ENCODE measurements at places on chromosomes 11 and 22.

DNA sequence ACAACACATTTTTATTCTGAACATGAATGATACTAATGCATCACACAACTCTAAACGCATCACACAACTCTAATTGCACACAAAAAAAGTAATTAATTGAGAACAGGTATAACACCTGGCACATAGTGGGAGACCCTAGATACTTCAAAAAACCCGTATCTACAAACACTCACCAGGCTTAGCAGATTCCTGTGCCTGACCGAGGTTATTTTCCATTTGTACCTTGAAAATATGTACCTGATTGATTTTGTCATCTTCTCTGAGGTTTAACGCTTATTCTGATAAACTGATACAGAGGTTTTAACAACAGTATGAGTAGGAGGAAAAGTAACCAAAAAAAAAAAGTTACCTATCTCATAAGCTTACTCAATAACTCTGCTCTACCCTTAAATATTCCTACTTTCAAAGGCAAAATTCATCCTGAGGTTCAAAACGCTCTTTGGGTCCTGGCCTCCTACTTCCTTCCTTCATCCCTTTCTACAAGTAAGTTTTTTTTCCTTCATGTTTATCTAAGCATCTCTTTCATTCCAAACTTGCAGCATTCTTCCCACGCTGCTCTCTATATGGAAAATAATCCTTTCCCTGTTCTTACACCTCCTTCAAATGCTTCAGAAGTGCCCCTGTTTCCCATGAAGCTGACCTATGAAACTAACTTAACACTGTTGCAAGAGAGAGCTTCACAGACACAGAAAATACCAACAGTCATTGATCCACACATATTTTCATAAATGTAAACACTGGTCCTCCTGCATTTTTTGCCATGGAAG lies 73.3 kb downstream of the ETS1 start:
- H3K4me3 ChIP-seq: peak overlapping the region; percentile 96
- no peaks in the 10 kb centered on the region for H3K27me3 ChIP-seq
- peaks cover 96% of the 10 kb centered on the region for H3K36me3 ChIP-seq
- H3K27ac ChIP-seq: peak overlapping the region; percentile 93
- H3K4me1 ChIP-seq: peaks cover 73% of the 10 kb centered on the region

GRCh38 chr11:117572671-117573070 lies 224.3 kb downstream of the DSCAML1 start:
- no peak for DNase-seq
- no peak overlapping the region for H3K27ac ChIP-seq
- no peaks in the 10 kb centered on the region for H3K27me3 ChIP-seq
- H3K4me1 ChIP-seq: no peaks in the 10 kb centered on the region

DNA sequence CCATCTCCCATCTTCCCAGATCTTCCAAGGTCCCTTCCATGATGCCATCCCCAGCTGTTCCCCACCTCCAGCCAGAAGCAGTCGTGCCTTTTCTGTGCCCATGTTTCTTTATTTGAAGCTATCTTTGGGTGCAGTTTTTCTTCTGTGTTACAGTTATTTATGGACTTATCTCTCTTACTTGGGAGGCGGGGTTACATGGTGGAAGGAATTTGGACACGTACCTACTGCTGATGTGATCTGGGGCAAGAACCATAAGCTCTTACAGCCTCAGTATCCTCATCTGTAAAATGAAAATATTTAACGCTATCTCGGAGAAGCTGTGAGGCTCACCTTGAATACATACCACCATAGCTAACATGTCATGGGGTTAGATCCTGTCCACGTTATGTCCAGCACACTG lies 98.9 kb downstream of the ZBTB16 start:
- no peaks in the 10 kb centered on the region for H3K27me3 ChIP-seq
- H3K4me3 ChIP-seq: no peak overlapping the region
- peaks cover 16% of the 10 kb centered on the region for H3K36me3 ChIP-seq

DNA sequence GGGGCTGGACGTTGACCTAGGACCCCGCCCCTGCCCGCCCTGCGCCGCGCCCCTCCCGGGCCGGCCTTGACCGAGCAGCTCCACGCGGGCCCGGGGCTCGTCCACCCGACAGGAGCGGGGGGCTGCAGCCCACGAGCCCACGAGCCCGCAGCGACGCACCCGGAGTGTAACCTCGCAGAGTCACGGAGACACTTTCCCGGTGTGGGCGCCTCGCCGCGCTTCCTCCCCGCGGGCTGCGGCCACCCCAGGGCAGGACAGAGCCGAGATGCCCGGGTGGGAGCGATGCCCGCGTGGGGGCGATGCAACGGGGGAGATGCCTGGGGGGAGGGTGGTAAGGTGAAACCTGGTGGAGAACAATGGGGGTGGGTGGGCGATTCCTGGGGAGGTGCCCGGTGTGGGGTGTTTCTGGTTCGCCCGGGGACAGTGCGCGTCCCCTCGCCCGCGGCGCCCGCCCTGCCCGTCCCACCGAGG lies 4.9 kb upstream of the ZBED4 start:
- H3K27ac ChIP-seq: no peak overlapping the region
- DNase-seq: no peak
- H3K36me3 ChIP-seq: peaks cover 2% of the 10 kb centered on the region
- H3K27me3 ChIP-seq: peaks cover 51% of the 10 kb centered on the region

GRCh38 chr11:745428-745827 lies 1.8 kb upstream of the TALDO1 start:
- H3K4me3 ChIP-seq: no peak overlapping the region
- H3K4me1 ChIP-seq: peaks cover 21% of the 10 kb centered on the region
- no peaks in the 10 kb centered on the region for H3K27me3 ChIP-seq
- peaks cover 4% of the 10 kb centered on the region for H3K36me3 ChIP-seq

DNA sequence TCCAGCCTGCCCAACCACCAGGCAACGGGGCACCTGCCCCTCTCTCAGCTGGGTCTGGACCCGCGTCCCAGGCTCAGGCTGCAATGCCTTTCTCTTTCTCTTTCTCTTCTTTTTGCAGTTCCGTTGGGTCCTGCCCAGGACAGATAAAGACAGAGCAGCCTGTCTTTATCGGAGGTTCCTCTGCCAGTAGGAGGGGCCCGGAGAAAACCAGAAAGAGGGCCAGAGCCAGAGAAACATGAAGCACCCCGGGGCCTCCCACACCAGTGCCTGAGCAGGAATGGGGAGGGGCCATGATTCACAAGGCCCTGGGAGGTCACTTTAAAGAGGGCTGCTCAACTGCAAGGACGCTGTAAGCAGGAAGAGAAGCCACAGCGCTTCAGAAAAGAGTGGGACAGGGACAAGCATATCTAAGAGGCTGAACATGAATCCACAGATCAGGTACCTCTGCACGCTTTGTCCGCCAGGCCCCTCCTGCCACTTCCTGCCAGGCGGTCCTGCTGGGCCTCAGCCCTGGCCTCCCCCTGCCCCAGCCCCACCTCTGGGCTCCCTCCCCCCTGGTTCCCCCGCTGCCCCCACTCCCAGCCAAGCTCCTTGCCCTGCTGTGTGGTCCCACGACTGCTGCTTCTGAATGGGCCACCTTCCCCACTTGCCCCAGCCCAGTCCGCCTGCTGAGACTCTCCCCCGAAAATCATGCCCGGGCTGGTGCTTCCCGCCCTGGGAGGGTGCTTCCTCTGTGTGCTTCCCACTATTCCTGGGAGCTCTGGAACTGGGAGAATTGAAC lies at the start of gene APOBEC3C:
TSS of gene APOBEC3C (plus strand) at position 316 of the 781 bp plus-strand sequence. CDS start at position 422, 106 bp downstream.
- peak within 1 kb of the TSS; percentile 97 for H3K27ac ChIP-seq
- peaks cover 47% of the 10 kb centered on the region for H3K4me1 ChIP-seq
- H3K4me3 ChIP-seq: peak within 1 kb of the TSS; percentile 98

- H3K27ac ChIP-seq: no peak overlapping the region
- DNase-seq: no peak
- H3K4me1 ChIP-seq: peaks cover 10% of the 10 kb centered on the region
- no peaks in the 10 kb centered on the region for H3K27me3 ChIP-seq
- no peak overlapping the region for H3K4me3 ChIP-seq
These were observed 25.7 kb downstream of the AGBL2 start for GRCh38 chr11:47689480-47689879.

- DNase-seq: no peak
- H3K36me3 ChIP-seq: no peaks in the 10 kb centered on the region
- H3K4me3 ChIP-seq: no peak overlapping the region
- no peaks in the 10 kb centered on the region for H3K27me3 ChIP-seq
- H3K27ac ChIP-seq: peak overlapping the region; percentile 12
These were observed 27.5 kb upstream of the JAM3 start for GRCh38 chr11:134041349-134041748.

DNA sequence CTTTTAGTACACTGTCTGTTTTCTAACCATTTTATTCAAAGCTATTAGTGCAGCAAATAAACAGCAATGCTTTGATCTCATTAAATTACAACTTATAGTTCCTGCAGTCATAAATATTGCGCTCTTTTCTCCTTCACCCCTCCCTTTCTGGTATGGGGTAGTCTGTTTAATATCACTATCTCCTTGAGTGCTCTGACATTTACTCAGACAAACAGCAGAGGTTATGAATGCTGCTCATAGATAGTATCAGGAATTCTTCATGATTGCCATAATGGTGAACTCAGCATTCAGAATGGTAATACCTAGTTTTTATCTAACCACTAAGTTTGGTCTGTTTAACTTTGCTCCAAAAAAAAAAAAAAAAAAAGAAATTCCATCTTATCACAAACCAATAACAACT lies 87.4 kb downstream of the EIF3M start:
- peaks cover 5% of the 10 kb centered on the region for H3K27me3 ChIP-seq
- DNase-seq: no peak
- H3K4me1 ChIP-seq: no peaks in the 10 kb centered on the region
- no peak overlapping the region for H3K4me3 ChIP-seq
- no peak overlapping the region for H3K27ac ChIP-seq

DNA sequence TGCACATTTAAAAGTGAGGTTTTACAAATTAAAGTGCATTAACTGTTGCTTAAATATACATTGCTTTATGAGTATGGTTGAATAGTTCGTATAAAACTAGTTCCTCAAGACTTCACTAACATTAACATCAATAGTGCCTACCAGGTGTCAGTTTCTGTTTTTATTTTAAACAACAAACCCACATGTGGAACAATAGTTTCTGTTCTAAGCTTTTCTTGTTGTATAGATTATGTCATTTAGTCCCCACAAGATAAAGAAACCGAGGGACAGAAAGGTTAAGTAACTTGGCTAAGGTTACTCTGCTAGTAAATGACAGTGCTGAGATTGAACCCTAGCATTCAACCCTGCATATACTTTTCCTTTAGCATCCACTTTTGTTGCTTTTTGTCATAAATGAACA lies 41.4 kb upstream of the ST14 start:
- H3K4me3 ChIP-seq: no peak overlapping the region
- DNase-seq: no peak
- no peak overlapping the region for H3K27ac ChIP-seq
- peaks cover 41% of the 10 kb centered on the region for H3K4me1 ChIP-seq
- peaks cover 29% of the 10 kb centered on the region for H3K27me3 ChIP-seq

GRCh38 chr11:26134481-26135355 lies 197.2 kb upstream of the ANO3 start:
- no peak overlapping the region for H3K4me3 ChIP-seq
- no peaks in the 10 kb centered on the region for H3K36me3 ChIP-seq
- DNase-seq: no peak
- no peak overlapping the region for H3K27ac ChIP-seq

GRCh38 chr22:36544107-36544620 lies 15.2 kb upstream of the EIF3D start:
- H3K4me1 ChIP-seq: peaks cover 44% of the 10 kb centered on the region
- H3K27ac ChIP-seq: no peak overlapping the region
- H3K4me3 ChIP-seq: no peak overlapping the region
- H3K27me3 ChIP-seq: peaks cover 2% of the 10 kb centered on the region
- no peak for DNase-seq

DNA sequence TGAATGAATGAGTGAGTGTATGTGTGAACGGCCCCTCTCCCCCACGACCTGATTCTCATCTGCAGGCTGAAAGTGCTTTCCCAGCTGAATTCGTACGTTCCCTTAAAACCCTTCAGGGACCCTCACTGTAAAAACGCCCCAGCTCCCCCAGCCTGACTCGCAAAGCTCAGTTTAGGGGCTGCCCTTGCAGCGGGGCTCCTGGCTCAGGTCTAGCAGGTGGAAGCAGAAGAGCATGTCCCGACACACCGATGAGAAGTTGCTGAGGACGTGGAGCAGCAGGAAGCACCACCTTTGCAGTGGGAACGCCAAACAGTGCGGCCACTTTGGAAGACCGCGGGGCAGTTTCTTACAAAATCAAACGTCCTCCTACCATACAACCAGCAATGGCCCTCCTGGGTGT lies 3.6 kb upstream of the MRPL23 start:
- H3K27me3 ChIP-seq: no peaks in the 10 kb centered on the region
- H3K27ac ChIP-seq: no peak overlapping the region
- H3K4me3 ChIP-seq: no peak overlapping the region
- no peaks in the 10 kb centered on the region for H3K36me3 ChIP-seq
- peaks cover 4% of the 10 kb centered on the region for H3K4me1 ChIP-seq

- H3K4me3 ChIP-seq: no peak overlapping the region
- H3K27me3 ChIP-seq: no peaks in the 10 kb centered on the region
- no peak for DNase-seq
- peaks cover 1% of the 10 kb centered on the region for H3K4me1 ChIP-seq
- no peak overlapping the region for H3K27ac ChIP-seq
- no peaks in the 10 kb centered on the region for H3K36me3 ChIP-seq
These were observed 5.8 kb upstream of the HBE1 start for GRCh38 chr11:5275369-5276110.

DNA sequence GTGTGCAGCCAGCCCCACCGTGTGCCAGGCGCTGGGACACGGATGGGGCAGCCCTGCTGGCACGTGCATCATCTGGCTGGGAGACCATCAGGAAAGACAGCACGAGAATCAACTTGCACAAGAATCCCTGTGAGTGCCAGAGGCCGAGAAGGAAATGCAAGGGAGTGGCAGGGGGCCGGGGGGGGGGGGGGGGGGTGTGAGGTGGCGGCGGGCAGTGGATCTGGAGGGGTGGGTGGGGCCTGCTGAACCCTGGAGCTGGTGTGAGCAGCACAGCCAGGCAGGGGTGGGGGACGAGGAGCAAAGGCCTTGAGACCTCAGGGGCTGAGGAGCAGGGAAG lies 14.0 kb upstream of the FLRT1 start:
- DNase-seq: no peak
- H3K4me1 ChIP-seq: no peaks in the 10 kb centered on the region
- no peak overlapping the region for H3K4me3 ChIP-seq
- no peaks in the 10 kb centered on the region for H3K36me3 ChIP-seq

DNA sequence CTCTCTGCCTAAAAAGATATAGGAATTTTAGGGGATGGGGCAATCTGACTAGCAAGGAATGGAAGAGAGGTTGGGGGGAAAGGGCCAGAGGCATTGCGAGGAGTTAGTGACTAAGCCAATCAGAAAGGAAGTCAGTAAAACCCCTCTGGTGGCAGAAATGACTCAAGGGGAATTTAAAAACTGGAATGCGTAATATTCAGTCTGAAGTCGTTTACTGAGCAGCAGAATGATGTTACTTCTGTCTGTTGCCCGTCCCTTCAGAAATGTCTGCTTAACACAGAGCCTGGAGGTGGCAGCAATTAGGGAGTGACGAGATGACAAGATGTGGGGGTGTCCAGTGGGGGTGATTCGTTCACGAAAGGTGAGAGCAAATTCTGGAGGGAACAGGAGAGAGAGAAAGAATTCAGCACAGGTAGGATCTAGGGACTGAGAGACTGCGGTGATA lies 107.7 kb upstream of the CLMP start:
- H3K36me3 ChIP-seq: no peaks in the 10 kb centered on the region
- no peaks in the 10 kb centered on the region for H3K27me3 ChIP-seq
- peaks cover 51% of the 10 kb centered on the region for H3K4me1 ChIP-seq
- no peak for DNase-seq
- H3K4me3 ChIP-seq: peak overlapping the region; percentile 35

- no peak overlapping the region for H3K27ac ChIP-seq
- no peaks in the 10 kb centered on the region for H3K27me3 ChIP-seq
- DNase-seq: no peak
- no peaks in the 10 kb centered on the region for H3K36me3 ChIP-seq
- no peaks in the 10 kb centered on the region for H3K4me1 ChIP-seq
These were observed 39.4 kb upstream of the TTC12 start for GRCh38 chr11:113274713-113275582.

GRCh38 chr11:64400102-64400501 lies 41.1 kb downstream of the RPS6KA4 start:
- no peak overlapping the region for H3K27ac ChIP-seq
- H3K27me3 ChIP-seq: peaks cover 10% of the 10 kb centered on the region
- no peaks in the 10 kb centered on the region for H3K36me3 ChIP-seq
- H3K4me3 ChIP-seq: no peak overlapping the region
- no peak for DNase-seq

Measured in activated CD4-positive, alpha-beta T cell treated with anti-CD3 and anti-CD28 coated beads, Interleukin-2, amount 10 ng/mL, durations not matched to agents 7 days and 5 days (primary cell).